Activated T-helper 1 cell treated with Interleukin-2 at 50 U/mL for 16 hours (primary cell): ENCODE measurements at places on chromosomes 13 and 19.

DNA sequence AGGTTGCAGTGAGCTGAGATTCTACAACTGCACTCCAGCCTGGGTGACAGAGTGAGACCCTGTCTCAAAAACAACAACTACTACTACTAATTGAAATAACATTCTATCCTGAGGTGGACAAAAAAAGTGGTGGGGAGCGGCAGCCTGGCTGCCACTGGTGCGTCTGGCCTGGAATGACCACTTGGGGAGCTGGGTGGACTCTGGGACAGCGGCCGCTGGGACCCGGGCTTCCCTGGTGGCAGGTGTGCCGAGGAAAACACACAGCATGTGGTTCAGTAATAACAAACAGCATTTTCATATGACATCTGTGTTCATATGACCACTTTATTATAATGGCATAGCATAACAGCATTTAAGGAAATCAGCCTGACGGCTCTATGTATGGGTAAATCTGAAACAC, 33.9 kb downstream of the TFDP1 start:
- no peak for DNase-seq

GRCh38 chr19:35760711-35761349, 2.9 kb downstream of the PROSER3 start:
- no peak for DNase-seq

DNA sequence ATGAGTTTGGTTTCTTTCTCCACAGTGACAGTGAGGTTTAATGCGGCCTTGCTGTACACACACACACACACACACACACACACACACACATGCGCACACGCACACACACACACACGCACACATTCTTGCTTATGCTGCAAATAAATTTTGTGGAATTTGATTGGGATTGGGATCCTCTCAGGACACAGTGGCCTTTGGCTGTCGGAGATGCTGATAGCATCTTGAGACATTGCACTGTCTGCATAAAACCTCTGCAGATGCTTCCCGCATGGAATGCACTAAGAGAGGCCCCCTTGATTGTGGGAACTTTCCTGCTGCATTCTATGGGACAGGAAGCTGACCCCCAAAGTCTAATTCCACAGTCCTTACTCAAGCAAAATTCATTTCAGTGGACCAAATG, 145.6 kb downstream of the FLT1 start:
- DNase-seq: no peak

- DNase-seq: no peak
Measured at GRCh38 chr13:57633141-57633949, 1.8 kb downstream of the PCDH17 start.

DNA sequence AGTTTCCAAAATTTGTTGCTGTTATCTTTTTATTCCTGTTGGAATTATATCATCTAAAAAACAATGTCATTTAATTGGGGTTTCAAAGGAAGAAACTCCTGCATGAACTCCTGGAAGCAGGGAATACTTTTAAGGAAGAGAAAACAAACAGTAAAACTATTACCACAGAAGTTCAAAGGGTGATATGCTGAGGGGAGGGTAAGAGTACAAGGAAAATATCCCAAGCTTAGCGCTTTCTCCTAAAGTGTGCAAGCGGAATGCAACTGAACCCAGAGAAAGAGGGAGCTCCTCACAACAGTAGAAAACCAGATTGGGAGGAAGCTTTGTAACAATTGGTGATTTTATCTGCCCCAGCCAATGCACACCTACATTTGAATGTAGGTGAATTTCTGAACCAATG, 175.1 kb downstream of the NUFIP1 start:
- DNase-seq: no peak

DNA sequence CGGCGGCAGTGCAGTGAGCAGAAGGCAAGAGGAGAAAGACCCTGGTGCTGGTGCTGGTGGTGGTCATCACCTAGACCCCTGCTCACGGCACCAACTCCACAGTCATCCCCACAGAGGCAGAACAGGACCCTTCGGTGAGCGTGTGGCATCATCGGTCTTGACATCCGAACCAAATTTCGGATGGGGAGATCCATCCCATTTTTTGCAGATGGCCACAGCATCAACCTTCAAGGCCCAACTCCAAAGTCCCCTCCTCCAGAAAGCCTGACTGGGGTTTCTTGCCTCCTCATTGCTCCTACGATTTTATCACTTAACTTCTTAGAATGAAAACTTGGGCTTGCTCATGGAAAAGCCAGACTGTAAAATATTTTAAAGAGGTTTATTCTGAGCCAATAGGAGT, 8.7 kb upstream of the KLK12 start:
- DNase-seq: no peak

DNA sequence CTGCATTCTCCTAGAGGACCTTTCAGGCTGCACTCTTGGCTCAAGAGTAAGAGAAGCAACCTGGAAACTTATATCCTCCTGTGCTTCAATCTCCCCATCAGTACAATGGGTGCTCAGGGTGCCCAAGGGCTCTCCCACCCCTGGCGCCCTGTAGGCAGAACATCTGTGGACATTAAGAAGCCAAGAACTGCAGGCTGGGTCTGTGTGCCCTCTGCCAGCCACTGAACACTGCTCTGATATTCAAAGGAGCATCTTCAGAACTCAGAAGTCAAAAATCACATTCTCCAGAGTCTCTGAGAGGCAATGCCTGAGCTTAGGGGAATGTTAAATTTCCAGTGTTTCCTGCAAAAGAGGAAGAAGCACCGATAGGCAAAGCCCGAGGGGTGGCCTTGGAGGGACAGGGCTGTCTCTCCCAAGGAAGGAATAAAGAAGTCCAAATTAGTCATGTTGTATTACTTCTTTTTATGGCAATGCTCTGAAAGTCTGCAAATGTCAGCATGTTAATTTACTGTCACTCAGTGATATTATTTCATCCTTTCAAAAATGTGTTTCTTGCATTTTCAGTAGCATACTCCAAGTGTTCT, 88.1 kb downstream of the TSHZ3 start:
- DNase-seq: no peak

DNA sequence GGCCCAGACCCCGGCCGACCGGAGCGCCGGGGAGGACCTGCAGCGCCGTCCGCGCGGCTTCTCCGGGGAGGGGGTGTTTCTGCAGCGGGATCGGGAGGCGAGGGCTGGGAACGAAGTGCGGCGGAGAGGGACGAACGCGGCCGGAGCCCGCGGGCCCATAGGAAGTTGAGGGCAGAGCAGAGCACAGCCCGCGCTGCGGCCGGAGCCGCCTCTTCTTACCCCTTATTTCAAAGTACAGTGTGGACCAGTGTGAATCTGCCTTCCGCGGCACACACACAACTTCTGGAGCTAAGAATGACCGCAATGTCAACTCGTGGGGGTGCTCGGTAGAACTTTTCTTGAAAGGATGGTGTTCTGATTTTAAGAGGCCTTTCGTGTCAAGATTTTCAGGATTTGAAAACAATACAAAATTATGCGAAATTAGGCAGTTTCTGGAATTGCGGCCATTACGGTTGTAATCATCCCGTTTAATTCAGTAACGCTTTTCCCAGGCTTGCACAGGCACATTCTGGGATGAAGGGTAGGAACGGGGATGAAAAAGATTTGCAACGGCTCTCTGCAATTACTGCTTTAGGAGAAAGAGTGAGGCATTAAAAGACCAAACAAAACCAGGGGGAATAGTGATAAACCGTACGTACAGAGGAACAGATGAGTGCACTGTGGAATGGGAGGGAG, 821 bp downstream of the TDRD3 start:
- peak; percentile 13 for DNase-seq

- DNase-seq: no peak
Measured at GRCh38 chr19:10983026-10983425, 22.2 kb downstream of the SMARCA4 start.

- no peak for DNase-seq
Measured at GRCh38 chr19:51501594-51502263, at the start of gene SIGLEC12. Gene SIGLEC12, minus strand, starts transcription at chr19:51501800. Its CDS starts 67 bp downstream, at chr19:51501733.

GRCh38 chr19:57099199-57099661, 20.6 kb upstream of the USP29 start:
- DNase-seq: peak; percentile 4

- DNase-seq: peak; percentile 61
Measured at GRCh38 chr19:47778049-47778953, at the start of gene SELENOW. Gene SELENOW, plus strand, starts transcription at chr19:47778703. Its CDS starts 83 bp downstream, at chr19:47778786.

- DNase-seq: no peak
Measured at GRCh38 chr13:89267734-89268133, 1596.6 kb downstream of the SLITRK5 start.

DNA sequence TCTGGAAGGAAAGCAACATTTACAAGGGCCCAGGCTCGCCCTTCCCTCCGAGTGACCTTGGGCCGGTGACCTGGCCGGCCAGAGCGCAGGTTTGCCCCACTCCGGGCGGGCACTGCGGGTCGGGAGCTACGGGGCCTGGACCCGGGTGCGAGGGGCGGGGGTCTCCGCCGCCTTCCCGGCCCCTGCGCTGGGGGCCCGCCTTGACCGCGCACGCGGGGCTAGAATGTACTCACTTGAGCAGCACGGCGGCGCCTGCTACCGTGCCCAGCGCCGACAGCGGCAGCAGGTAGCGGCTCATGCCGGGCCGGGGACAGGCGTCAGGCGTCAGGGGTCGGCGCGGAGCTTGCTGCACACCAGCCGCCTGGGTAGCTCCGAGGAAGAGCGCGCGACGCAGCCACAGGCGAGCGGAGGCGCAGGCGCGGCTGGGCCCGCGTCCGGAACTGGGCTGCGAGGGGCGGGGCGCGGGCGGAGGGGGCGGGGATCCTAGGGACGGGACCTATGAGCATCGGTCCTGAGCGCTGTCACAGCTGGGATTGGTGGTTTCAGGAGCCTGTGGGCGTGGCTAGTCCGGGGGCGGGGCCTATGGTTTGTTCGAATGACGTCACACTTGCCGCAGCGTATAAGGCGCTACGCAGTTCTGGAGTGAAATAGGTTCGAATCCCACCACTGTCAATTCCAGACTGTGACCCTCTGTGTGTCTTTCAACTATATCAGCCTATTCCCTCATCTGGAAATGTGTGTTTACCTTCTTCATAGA, at the start of gene RDH13:
RDH13 (minus strand) TSS at position 414 of the 757 bp plus-strand sequence; CDS start at position 298, 116 bp downstream.
- peak; percentile 92 for DNase-seq

- DNase-seq: no peak
Measured at GRCh38 chr19:35539850-35540249, 5.6 kb upstream of the TMEM147 start.

- no peak for DNase-seq
Measured at GRCh38 chr19:19566306-19566705, 28.2 kb downstream of the CILP2 start.

GRCh38 chr13:23899555-23899954, 2.3 kb upstream of the C1QTNF9B start:
- no peak for DNase-seq
